ENCODE measurements at places on chromosomes 6 and 20.
A peak's percentile ranks its signal among the peaks of the same experiment; 100 is the strongest.

GRCh38 chr6:52155791-52156576, 30.2 kb upstream of the IL17A start:
- DNase-seq = peak; percentile 77

GRCh38 chr6:168601111-168601510, 160.1 kb downstream of the SMOC2 start:
- no peak for DNase-seq

DNA sequence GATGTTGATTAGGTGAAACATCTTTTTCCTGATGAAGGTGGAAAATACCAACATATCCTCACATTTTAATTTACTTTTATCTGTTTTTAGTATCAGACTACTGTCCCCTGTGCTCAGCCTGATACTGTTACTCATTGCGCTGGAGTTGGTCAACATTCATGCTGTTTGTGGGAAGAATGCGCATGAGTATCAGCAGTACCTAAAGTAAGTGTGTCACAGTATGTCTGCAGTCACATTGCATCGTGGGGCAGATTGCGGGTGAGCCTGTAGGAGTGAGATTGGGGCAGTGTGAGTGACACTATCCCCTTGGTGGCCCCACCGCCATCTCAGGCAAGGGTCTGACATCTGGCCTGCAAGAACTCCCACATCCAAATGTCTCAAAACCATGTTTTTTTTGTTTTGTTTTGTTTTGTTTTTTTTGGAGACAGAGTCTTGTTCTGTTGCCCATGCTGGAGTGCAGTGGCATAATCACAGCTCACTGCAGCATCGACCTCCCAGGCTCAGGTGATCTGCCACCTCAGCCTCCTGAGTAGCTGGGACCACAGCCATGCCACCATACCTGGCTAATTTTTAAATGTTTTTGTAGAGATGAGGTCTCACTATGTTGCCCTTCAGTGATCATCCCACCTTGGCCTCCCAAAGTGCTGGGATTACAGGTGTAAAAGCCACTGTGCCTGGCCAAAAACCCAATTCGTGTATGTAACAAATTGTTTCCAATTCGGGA, 27.8 kb downstream of the ERMARD start:
- DNase-seq = no peak

DNA sequence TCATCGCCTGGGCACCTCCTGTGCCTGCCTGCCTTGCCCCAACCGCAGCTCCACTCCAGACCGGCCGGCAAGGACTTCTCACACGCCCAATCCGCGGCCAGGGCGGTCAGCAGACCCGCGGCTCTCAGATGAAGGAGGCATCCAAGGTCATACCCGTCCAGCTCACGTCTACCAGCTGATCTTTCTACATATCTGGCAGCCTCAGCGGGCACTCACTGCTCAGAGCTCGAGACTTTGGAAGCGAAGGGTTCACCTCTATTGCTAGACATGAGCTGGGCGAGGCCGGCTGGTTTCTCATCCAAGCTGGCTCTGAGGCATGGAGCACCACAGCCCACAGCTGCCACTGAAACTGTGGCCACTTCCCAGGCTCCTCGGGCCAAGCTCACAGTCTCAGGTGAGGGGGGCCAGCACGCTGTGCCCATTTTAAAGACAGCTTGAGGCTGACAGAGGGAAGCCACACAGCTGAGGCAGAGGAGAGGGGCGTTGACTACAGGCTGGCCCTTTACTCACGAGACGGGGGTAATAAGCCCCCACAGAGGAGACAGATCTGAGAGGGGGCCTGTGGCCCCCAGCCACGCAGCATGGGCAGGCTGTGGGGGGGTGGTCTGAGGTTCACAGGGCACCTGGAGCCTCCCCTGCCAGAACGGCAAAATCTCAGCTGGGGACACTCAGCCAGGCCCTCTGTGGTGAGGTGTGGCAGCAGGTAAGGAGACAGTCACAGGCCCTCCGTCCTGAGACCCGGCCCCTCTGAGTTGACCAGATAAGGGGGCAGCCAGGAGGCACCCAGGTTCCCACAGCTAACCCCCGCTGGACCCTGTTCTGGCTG, 2.0 kb downstream of the LAMA5 start:
- DNase-seq = no peak

GRCh38 chr6:125082908-125083683, 70.5 kb upstream of the TPD52L1 start:
- no peak for DNase-seq

DNA sequence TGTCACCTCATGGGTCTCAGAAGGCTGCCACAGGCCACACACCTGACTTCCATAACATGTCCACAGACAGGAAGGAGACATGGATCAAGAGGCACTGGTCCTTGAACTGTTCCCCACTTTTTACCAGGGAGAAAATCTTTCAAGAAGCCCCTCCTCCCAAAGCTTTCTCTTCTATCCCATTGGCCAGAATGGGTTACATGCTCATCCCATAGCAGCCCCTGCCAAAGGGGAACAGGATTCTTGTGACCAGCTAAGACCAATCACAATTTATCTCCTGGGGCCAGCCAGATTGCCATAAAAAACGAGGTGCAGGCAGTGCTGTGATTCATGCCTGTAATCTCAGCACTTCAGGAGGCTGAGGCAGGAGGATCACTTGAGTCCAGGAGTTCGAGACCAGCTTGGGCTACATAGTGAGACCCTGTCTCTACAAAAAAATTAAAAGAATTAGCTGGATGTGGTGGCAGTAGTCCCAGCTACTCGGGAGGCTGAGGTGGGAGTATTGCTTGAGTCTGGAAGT, 59.4 kb downstream of the TMEM242 start:
- DNase-seq = no peak

GRCh38 chr6:24052590-24052961, 73.4 kb upstream of the NRSN1 start:
- no peak for DNase-seq

- no peak for DNase-seq
Observed at GRCh38 chr20:17971300-17972013, 2.6 kb downstream of the MGME1 start.
